Mesendoderm (in vitro differentiated cells): ENCODE measurements at places on chromosomes 7 and 10.
A peak's percentile ranks its signal among the peaks of the same experiment; 100 is the strongest.

- no peak for DNase-seq
Measured at GRCh38 chr10:44393051-44393630, 8.2 kb upstream of the CXCL12 start.

DNA sequence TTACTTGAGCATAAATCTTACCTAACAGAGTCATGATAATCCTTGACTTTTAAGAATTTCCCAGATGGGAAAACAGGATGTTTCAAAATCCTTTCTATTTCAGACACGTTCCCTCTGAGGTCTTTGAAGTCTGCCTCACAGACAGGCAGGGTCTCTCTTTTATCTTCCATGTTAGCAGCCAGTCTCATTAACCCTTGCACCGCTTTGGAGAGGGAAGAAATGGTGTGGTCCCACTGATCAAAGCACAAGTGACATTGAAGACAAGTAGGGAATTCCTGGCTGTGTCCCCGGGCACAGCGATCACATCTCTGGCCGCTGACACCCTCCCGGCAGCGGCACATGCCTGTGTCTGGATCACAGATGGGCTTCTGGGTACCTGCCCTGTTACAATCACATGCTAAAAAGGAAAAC lies 52.7 kb upstream of the LAMB1 start:
- DNase-seq: no peak

DNA sequence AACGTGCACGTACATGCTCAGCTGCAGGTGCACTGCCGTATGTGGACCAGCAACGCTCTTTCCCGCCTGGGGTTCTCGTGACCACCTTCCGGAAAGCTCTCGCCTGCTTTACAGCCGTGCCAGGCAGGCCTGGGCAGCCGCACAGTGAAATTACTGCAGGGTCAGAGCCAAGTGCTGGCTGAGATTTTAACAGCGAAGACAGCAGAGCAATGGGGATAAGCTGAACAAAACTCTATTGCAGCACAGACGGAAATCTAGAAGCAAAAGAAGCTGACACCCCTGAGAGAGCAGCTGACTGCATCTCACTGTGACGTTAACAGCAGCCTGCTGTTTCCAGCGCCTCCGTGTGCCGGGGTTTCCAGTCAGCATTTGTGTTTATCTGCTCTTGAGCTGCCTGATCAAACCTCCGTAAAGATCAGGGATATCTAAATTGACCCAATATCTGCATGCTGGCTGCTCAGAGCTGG lies 179.0 kb downstream of the DIP2C start:
- no peak for DNase-seq

GRCh38 chr7:26691406-26691805 lies 173.0 kb downstream of the SKAP2 start:
- no peak for DNase-seq

GRCh38 chr7:18760631-18761445 lies 265.3 kb downstream of the HDAC9 start:
- DNase-seq: no peak

DNA sequence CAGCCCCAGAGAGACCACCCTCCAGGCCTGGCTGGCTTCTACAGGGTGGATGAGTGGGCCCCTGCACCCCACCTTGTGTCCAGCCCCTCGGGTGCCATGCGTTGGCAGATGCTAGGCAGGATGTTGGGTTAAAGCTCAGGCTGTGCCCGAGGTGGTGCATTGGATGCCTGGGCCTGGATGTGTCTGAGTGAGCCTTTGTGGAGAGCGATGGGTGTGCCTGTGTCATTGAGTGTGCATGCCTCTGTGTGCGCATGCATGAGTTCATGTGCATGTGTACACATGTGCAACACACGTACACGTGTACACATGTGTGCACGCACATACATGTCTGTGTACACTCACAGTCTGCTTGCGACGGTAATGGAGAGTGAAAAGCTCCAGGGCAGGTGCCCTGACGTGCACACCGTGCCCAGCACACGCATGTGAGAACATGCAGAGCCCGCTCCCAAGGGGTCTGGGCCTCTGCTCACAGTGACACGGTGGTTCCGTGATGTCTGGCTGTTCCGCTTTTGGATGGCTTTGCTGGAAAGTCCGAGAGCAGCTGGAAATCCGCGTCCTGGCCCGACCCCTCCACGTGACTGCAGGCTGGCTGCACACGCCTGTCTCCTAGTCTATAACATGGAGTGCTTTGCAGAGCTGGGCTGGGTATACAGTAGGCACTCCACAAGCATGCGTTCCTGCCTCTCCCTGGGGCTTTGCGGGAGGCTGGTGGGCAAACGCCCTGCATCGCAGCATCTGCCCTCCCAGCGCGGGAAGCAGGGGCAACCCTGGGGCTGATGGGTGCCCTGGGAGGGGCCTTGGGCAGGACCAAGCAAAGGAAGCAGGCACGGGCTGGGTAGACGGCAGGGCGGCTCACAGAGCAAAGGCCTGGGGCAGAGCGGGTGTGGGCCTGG lies 36.9 kb downstream of the ELFN1 start:
- DNase-seq: no peak

DNA sequence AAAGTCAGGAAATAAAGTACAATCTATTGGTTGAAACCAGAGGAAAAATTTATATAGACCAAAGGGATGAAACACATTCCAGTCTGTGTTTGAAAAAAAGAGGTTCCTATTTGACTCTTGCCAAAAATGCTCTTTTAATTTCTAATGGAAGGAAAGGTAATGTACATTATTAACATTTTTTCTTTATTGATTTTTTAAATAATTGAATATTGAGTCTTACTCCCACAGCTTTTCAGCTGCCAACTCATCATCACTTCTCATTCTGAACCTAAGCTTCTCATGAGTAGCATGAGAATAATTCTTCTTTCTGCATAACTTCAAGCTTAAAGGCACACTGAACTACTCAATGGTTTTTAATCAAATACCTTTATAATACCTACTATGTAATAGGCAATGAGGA lies 49.8 kb upstream of the FHIP2A start:
- no peak for DNase-seq

- DNase-seq: no peak
Measured at GRCh38 chr10:11838298-11838852, 15.2 kb downstream of the PROSER2 start.

DNA sequence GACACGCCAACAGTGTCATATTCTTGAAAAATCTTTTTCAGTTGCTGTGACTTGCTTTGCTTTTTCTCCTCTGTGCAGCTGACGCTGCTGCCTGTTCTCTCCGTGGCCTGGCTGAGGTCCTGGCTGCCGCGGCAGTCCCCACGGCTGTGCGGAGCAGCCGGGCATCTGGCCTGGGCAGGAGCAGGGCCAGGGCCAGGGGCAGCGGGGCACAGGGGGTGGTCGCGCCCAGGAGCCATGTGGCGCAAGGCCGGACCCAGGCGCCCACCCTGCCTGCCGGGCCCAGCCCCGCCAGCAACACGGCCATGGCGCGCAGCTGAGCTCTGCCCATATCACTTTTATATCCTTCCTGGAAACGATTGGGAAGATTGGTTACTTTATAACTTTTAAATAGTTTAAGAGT lies 109.4 kb upstream of the ACBD5 start:
- no peak for DNase-seq

DNA sequence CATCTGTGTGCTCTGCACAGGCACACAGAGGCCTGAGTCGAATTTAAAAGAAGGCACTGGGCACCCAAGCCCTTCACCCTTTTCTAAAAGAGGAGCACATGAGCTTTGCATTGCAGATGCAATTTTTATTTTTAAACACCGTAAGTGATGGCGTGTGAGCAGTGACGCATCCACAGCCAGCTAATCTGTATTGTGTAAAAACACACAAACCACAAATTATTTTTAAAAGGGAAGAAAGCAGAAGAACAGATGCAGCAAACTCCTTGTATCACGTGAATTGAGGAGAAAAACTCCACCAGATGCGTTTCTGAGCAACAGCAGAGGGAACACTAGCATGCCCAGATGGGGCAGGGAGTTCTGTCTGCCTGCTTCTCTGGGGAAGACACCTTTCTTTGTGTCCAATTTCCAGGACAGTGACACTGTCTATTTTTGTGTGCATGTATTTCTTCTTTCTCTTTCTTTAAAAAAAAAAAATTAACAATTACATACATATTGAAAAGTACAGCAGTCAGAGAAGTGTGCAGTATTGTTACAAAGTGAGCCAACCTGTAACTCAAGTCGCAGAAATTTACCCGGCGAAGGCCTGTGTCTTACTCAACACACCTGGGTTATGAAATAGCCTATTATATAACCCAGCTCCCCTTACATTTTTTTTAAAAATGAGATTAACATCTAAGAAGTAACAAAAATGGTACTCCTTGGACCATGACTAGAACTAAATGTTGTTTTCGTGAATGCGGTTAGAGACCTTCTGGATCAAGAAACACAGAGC lies 39.2 kb downstream of the EEPD1 start:
- DNase-seq: no peak

DNA sequence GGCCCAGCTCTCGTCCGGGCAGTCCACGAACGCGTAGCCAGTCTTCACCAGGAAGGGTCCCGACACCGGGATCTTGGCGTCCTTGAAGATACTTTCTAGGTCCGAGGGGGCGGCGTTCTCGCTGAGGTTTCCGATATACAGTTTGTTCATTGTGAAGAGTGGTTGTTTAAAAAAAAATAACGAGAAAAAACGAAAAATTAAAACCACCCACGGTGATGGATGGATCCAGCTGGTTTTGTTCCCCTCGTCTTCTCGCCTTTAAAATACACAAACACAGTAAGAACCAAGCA lies 385 bp downstream of the IGF2BP3 start:
- peak; percentile 45 for DNase-seq

DNA sequence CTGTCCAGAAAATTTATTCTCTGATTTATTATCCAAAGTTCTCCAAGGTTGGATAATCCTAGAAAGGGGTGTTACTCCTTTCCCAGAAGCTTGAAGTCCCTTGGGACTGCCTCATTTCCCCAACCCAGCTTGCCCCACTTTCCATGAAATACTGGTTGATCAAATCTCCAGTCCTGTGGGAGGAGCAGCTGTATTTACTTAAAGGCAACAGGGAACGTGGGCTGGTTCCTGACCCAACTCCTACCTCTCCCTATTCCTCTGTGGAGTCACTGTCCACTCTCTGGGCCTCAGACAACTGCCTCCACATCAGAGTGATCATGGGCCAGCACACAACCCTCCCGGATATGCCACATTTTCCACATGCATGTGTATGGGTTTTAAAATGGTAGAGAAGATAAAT lies 166.2 kb upstream of the PRR15 start:
- DNase-seq: no peak

GRCh38 chr10:5434017-5434753 lies 21.8 kb downstream of the NET1 start:
- DNase-seq: peak; percentile 64

DNA sequence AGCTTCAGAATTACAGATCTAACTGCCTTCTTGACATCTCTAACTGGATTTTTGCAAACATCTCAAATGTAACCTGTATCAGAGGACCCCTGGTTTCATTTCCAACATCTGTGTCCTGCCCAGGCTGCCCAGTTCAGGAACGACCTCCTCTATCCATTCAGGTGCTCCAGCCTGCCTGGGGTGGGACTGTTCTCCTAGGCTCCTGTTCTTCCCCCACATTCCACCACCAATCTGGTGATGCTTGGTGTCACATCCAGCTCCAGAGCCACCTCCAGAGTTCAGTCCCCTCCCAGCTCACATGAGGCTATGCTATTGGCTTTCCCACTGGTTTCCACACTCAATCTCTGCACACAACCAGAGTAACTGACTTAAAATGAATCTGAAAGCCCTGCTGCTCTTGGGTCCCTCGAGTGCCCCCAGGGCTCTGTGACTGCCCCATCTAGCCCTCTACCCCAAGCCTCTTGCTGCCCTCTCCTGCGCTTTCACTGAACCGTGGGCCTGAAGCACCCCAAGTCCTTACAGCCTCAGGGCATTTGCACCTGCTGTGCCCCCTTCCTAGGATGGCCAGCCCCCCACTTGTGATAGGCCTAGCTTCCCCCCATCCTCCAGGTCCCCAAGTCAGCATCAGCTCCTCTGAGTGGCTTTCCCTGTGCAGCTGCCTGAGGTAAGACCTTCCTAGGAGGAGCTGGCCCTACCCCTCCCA lies 46.1 kb downstream of the PPIF start:
- no peak for DNase-seq

- peak; percentile 72 for DNase-seq
Measured at GRCh38 chr7:42372479-42372878, 135.5 kb upstream of the GLI3 start.

- DNase-seq: no peak
Measured at GRCh38 chr10:96400465-96400864, 41.7 kb upstream of the OPALIN start.

DNA sequence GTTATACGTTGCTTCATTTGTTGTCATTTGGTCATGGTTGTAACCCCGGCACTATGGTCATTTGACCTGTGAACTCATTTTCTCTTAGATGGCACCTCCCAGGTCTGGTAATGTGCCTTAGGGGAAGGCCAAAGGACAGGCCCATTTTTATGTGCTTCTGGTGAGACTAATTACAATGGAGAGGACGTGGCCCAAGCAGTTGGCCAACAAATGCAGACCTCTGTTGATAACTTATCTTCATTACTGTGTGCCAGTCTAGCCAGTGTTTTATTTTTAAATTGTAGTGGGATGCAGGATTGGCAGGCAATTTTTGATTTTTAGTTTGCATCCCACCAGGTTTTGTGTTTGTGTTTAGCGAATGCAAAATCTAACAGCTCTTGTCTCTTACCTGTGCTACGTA lies 321.5 kb upstream of the AKR1E2 start:
- DNase-seq: no peak

- DNase-seq: peak; percentile 71
Measured at GRCh38 chr7:30226614-30227268, 57.7 kb upstream of the ZNRF2 start.

- no peak for DNase-seq
Measured at GRCh38 chr10:69324583-69324982, 46.3 kb downstream of the HK1 start.

- no peak for DNase-seq
Measured at GRCh38 chr10:131777921-131778320, 122.9 kb upstream of the PPP2R2D start.

DNA sequence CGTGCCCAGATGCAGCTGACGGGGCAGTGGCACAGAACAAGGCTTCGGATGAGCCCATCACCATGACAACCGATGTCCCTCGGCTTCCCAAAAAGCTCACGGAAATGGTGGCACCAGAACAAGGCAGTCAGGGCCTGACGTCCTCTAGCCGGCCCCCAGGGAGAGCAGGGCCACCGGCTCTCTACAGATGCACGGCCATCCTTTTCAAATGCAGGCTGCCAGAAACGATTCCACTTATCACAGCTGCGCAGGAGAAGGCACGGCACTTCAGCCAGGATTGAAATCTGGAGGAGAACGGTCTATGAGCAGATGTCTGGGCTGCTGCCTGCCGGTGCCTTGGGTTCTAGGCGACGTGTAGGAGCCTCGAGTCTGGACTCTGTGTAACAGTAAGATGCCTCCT lies 223.8 kb downstream of the ZMYND11 start:
- DNase-seq: no peak

- no peak for DNase-seq
Measured at GRCh38 chr7:134419085-134419484, 39.8 kb downstream of the AKR1B1 start.

DNA sequence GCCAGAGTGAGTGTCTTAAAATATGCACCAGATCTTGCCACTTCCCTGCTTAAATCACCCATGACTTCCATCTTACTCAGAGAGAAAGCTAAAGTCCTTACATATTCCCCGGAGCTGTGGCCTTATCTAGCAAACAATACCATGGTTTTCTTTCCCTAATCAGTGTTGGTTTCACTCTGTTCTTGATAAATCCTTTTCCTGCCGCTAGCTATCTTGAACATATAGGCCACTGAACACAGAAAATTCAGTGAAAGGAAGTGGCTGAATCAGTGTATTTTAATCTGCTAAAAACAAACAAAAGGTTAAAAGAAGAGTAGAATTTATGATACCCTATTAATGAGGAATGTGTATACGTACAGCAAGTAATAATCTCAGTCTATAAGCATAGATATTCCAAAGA lies 42.0 kb upstream of the JAZF1 start:
- peak; percentile 42 for DNase-seq
